ENCODE measurements at places on chromosomes 3 and 15.

DNA sequence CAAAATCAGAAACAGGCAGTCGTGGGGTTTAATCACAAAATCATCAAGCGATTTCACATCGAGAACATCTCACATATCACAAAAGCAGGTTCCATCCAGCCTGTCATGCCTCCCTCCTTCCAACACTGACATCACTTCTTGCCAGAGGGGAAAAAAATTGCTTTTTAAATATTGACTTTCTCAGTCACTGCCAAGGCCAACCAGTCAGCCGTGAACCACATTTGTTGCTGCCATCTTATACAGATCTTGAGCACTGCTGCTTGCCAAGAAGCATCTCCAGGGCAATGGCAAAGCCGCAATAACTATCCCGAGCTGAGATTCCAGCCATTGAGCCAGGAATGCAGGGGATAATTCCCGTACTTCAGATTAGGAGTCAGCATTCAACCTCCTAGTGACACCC is 174.6 kb downstream of the ANXA2 start:
- DNase-seq, result no peak

GRCh38 chr15:72271895-72272212 is 500 bp downstream of the PARP6 start:
- no peak for DNase-seq

- no peak for DNase-seq
These were observed 630.2 kb downstream of the ZNF385D start for GRCh38 chr3:21120826-21121225.

GRCh38 chr3:39216176-39216790 is 23.9 kb upstream of the XIRP1 start:
- DNase-seq, result no peak

- DNase-seq, result no peak
These were observed 482.4 kb upstream of the SGO1 start for GRCh38 chr3:20668411-20668810.

DNA sequence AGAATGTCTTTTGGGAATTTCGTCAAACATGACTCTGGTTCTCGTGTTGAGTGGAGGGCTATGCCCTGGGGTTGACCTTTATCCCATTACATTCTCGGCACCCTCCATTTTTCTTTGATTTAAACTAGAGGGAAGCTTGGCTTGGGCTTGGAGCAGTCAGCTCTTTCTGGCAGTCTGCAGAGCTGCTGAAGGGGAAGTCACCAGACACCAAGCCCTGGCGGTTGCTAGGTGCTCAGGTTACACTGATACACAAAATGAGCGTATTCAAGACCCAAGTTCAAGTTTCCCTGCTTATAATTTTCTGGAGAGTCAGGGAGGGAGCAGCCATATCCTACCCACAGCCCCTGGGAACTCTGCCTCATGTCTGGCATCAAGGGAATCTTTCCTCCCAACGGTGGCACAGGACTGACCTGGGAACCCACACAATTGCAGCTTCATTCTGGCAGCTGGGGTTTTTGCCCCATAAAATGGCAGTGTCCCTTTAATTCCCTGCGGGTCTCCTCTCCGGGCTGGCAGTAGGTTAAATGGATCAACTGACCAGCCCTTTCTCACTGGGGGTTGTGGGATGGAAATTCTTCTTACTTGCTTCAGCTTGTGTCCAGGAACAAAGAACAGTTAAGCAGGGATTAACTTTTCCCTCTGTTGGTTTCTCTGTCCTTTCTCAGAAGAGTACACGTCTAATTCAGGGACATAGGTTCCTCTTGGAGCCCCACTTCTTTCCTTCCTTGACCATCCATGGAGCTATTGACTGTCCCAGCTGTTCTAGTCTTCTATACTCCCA is 110.0 kb upstream of the DLG1 start:
- DNase-seq, result no peak

DNA sequence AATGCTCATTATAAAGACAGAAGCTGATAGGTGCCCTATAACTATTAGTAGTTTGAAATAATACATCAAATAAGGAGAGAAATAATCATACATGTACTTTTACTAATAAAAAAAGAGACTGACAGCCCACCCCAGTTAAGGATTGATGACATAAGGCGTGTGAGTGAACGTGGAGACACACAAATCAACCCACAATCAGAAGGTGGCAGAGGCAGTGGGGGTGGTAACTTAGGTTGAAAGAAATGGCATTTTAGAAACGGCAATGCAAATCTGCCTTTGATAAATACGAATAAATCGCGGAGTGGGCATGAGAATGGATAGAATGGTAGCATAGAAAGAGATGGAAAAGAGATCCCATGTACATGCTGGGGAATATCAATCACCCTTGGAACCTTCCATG is 256.2 kb upstream of the ATP10A start:
- DNase-seq, result no peak

GRCh38 chr3:117219296-117219695 is 509.7 kb downstream of the TUSC7 start:
- no peak for DNase-seq

DNA sequence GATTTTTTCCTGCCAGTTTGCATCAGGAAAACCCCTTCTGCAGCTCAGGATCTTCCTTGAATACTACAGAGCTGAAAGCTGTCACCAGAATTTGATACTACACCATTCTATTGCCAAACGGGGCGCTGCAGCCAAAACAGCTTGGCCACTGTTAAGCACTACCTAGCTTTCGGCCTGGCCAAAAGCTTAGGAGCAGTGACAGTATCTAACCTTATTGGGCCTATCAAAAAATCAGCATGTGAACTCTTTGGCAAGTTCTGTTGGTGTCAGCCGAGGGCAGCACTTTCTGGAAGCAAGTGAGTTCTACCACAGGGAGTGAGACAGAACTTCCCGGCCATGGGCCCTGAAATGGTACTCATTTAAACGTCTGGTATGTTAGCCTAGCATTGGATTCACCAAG is 16.1 kb upstream of the GYG1 start:
- no peak for DNase-seq

GRCh38 chr15:43132830-43133429 is 456 bp upstream of the TMEM62 start:
- DNase-seq, result no peak

DNA sequence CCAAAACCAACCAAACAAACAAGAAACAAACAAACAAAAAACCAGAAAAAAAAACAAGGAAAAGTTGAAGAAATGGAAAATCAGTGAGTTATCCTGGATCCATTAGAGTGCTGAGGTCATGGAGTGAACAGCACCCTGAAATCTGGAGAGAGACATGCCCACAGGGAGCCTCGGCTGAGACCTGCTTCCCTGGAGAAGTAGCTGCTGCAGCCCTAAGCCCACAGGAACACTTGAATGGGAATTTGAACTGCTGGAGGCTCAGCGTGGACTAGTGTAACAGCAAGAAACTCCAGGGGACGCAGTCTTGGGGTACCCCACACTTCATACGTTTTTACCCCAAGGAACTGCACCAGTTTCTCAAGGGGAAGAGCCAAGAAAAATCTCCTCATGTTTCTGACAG is 144.1 kb upstream of the UBE3A start:
- DNase-seq, result no peak

DNA sequence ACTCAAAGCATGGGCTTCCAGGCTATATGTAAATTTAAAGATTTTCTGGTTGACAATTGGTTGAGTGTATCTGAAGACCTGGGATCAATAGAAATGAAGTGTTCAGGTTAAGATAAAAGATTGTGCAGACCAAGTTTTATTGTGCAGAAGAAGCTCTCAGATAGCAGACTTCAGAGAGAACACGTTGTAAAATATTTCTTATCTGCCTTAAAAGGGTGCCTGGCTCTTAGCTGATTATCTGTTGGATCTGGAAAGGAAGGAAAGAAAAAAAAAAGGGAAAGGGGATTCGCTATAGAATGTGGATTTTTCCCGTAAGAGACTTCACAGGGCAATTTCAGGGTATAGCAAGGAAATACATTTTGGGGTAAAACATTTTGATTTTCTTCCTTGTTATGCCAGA is 523.2 kb downstream of the EDEM1 start:
- DNase-seq, result no peak

DNA sequence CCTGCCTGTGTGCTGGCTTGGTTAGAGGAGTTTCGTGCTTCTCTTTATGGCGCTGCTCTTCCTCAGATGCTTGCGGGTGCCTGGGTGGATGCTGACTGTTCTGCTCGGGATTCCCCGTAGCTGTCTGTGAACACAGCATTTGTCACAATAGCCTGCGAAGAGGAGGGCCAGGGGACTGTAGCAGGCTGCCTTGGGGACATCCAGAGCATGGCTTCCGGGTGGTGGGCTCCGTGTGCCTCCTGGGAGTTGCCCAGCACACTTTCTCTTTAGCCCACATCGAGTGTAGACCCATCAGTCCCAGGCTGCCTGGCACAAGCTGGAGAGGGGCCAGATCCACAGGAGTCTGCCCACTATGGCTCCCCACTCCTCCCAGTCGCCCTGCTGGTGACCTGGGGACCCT is 22.4 kb downstream of the LRRK1 start:
- DNase-seq, result no peak

DNA sequence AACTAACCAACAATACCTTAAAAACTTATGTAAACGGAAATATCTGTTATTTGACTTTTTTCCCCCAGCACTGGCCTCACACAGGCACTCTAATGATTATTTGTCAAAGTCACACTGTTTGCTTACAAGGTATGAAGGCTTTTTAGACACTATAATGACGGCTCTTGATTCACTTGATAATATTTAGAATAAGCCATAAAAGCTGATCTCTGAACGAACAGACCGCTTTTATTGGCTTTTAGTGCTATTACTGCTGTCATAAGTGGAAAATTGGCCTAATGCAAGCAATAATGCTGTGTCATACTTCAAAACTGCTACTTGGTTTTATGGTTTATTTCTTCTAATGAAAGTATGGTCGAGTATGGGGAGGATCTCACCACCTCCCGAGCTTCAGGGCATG is 35.1 kb downstream of the MDFIC2 start:
- DNase-seq, result no peak

DNA sequence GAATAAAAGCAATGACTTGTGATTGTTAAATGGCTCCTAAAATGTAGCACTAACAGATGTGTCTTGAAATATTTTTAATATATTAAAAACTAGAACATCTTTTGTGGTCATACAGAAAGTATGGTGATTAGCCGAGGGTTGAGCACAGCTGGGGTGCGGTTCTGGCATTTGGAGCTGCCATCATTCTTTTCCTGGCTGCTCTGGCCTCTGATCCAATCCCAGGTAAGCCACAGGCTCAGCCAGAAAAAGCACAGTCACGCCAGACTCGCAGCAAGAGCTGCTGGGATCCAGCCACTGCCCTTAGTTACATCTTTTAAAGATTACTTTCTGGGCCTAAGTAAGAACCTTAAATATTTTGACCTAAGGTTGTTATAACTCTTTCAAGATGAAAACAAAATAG is 196.8 kb downstream of the PLCL2 start:
- DNase-seq, result no peak

- no peak for DNase-seq
These were observed 40.5 kb downstream of the SV2B start for GRCh38 chr15:91140601-91141000.

DNA sequence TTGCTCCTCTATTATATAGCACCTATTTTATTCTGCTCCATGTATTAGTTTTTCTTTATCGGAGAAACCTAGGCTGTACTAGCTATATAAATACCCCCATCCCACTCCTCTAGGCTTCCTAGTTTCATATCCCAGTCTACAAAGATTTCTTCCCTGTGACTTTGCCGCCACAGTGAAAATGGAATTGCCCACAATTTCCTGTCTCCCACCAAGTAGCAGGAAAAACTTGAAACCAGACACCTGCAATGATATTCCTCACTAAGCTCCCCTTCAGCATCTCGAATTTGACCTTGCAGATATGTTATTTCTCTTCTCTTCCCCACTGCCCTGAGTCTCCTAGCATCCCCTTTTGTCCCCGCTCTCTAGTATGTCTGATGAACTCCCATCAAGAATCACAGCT is 685.8 kb upstream of the CCDC54 start:
- DNase-seq, result no peak

DNA sequence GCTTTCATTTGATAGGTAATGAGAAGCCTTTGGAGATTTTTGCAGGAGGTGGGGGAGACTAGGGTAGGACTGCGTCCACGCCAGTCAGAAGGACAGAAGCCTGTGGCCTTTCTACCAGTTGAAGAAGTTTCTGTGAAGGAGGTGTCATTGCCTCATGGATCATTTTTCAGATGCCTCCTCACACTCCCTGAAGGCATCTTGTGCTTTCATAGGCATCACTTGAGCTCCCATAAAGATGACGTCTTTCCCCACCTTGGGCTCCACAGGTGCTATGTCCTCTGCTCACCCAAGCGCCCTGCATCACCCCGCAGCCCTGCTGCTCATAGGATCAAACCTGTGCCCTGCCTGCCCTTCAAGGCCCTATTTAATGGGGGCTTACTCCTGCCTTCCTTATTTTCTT is 7.5 kb upstream of the ITGA11 start:
- no peak for DNase-seq

GRCh38 chr3:142077859-142078500 is 71.4 kb downstream of the TFDP2 start:
- no peak for DNase-seq

DNA sequence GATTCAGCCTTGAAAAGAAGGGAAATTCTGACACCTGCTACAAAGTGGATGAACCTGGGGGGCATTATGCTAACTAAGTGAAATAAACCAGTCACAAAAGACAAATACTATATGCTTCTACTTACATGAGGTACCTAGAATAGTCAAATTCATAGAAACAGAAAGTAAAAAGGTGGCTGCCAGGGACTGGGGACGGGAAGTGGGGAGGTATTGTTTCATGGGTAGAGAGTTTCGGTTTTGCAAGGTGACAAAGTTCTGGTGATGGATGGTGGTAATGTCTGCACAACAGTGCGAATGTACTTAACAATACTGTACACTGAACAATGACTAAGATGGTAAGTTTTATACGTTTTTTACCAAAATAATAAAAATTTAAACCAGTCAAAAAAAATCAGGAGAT is 4.8 kb downstream of the IDH2 start:
- DNase-seq, result peak; percentile 75

- DNase-seq, result no peak
These were observed 53.6 kb downstream of the VGLL3 start for GRCh38 chr3:86937306-86937791.

DNA sequence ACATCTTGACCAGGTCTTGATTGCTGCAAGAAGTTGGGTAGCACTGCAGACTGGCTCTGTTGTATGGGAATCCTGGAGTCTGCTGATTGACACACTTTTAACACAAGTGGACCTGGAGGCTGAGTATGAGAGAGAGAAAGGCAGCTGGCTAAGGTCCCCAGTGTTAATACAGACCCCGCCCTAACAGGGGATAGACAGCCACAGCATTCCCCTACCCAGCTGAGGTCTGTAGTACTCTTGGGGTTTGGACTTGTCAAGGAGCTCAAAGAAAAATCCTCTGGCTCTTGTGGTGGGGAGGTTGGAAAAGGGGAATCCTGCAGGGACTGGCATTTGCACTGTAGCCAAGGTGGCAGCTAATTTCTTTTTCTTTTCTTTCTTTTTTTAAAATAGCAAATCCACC is 192.7 kb downstream of the ZNF621 start:
- DNase-seq, result no peak

Data from T-helper 2 cell (primary cell).